ENCODE measurements at places on chromosomes 12 and 14. TPM values are rescaled to one million over a fixed set of nuclear protein-coding genes. Genes with fewer than 3 reads are reported as not detected.

PTHLH gene
- total RNA-seq = not detected

B4GALNT3 gene
- total RNA-seq = 0.61 TPM

FAM161B gene
- total RNA-seq = 2.7 TPM

INHBE gene
- total RNA-seq = not detected

KHNYN gene
- total RNA-seq = 41.4 TPM

GPR84 gene
- 2.3 TPM for total RNA-seq

CELA1 gene
- not detected for total RNA-seq

TMEM121 gene
- total RNA-seq = 2.1 TPM

NANOG gene
- total RNA-seq = 0.35 TPM

SPIC gene
- not detected for total RNA-seq

DNA sequence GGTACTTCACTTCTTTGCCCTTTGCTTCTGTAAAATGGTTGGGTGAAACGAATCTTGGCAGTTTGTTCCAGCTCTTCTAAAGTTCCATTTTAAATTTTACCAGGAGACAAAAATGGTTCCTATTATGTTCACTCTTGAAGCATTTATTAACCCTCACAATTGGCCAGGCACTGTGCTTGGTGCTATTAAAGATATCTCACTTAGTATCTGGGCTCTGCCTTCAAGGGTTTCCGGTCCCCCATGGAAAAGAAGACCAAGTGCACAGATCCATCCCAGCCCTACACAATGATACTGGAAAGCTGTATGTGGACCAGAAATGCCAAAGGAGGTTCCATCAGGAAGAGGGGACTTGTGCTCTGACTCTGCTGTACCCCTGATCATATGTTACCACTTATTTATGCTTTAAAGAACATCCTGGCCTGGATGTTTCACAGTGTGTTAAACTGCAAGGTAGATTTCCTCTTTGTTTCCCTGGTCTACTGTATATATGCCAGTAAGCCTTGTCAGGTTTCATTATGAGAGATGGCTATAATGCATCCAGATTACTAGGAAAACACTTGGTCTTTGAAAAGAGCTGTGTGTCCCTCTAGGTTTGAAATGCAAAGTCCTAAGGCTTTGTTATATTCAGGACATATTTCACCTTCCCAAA is 154.8 kb downstream of the PRKCH start:
- DNase-seq = no peak

GRCh38 chr14:36091096-36091495 is 85.4 kb downstream of the PTCSC3 start:
- no peak for DNase-seq

GRCh38 chr12:52029685-52030084 is 21.6 kb upstream of the NR4A1 start:
- DNase-seq = no peak

GRCh38 chr14:90803249-90803648 is 13.0 kb downstream of the TTC7B start:
- DNase-seq = no peak

DNA sequence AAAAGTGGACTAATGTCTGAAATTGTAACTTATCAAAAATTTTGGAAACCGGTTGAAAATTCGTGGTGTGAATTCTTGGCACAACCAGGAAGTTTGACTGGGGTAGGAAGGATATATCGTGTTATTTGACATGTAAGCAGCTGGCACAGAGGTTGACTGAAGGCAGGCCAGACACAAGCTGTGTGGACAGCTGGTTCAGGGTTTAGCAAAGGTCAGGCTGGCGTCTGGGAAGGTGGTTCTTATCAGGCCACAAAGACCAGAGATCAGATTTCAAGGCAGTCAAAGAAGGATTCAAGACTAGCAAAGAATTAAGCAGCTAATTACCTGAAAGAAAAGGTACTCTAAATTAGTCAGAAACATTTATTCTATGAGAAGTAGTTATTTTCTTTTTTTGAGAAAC is 450.2 kb upstream of the MDGA2 start:
- no peak for DNase-seq

GRCh38 chr12:122836027-122836921 is 1.0 kb downstream of the HIP1R start:
- DNase-seq = no peak

DNA sequence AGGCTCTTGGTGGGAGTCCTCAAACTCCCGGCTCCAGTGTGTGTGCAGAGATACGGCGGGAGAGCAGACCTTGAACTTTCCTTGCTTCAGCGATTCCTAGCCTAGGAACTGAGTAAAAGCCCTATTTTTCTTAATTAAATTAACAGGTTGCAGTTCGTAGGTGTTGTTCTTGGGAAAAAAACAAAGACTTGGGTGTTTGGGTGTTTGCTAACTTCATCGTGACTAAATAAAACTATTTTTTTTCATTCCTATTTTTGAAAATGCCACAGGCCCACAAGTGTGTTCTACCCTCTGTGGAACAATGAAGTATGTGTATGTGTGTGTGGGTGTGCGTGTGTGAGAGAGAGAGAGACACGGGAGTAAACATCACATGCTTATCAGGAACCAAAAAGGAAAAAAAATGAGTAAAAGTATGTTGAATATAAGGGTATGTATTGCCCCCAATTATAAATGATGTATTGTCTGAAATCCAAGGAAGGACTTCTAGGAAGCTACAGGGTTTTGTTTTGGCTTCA is 651 bp downstream of the TMEM117 start:
- DNase-seq = no peak

GRCh38 chr14:71362920-71363584 is 455.8 kb downstream of the PCNX1 start:
- DNase-seq = no peak

DNA sequence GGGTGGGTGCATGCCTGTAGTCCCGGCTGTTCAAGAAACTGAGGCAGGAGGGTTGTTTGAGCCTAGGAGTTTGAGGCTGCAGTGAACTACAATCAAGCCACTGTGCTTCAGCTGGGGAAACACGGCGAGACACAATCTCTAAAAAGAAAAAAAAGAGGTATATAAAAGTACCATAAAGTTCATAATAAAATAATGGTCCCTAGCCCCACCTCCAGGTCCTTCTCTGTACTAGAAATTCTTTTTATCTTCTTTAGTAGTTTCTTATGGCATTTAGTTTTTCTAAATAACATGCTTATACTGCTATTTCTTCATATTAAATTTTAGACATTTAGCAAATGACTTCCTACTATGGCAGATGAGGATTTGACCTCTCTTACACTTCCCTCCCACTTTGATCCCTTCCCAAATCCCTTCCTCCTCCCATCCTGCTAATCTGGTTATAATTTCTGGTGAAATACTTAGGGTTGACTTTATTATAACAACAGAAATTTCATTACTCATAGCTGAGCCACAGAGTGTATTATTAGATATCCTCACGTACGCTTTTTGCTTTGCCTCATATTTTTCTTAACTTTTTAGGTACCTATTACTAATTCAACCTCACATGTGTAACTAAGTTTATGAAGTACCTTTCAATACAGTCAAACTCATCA is 94.7 kb downstream of the SLC41A2 start:
- DNase-seq = no peak

DNA sequence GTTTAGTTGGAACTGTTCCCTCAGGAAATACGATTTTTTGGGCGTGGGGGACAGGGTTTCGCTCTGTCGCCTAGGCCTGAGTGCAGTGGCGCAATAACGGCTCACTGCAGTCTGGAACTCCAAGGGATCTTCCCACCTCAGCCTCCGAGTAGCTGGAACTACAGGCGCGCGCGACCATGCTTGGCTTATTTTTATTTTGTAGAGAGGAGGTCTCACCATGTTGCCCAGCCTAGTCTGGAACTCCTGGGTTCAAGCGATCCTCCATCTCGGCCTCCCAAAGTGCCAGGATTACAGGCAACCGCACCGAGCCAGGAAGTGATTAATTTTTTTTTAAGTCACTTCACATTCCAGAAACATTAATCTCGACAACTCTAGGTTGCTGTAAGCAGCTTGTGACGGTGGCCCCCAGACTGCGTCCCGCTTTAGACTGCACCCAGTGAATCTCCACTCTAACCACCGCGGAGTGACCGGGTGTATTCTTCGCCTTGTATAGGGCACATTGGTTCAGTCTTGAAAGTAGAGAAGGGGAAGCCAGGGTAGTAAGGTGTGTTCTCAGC is 830 bp upstream of the MIS18BP1 start:
- DNase-seq = no peak

- no peak for DNase-seq
Observed at GRCh38 chr12:4720637-4720995, 416 bp downstream of the GALNT8 start.

DNA sequence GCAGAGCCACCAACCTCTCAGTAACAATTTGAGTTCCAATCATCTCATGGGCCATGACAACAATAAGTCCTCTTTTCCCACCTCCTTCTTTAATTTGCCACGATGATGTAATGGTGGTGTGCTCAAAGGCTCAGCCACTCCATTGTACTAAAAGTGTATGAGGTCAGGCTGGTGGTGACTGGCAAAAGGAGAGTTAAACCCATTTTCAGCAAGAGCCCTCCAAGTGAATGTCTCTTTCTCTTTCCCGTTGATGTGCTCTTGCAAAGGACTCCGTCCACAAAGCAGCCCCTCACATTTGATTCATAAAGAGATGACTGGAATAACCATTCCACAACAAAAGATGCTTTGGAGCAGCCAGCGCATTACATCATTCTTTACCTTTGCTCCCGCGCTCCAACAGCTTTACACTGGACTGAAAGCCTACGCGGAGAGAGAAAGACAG is 41.6 kb downstream of the DUSP16 start:
- DNase-seq = no peak

GRCh38 chr12:14984766-14985285 is 12.0 kb downstream of the PDE6H start:
- DNase-seq = no peak

DNA sequence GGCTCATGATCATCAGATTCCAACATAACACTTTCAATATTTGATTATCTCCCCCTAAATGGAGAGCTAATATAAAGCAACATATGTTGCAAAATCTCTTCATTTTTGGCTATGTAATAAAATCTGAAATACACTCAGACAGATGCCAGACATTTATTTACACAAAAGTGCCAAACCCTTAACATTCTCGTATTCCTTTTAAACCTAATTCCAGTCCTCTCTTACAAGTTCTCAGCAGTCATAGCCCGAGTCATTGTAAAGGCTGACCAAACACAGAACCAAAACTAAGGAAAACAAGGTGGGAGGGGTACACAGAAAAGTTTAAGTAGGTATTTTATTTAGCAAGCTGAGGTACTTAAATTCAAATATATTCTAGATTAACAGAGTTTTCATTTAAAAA is 81.4 kb downstream of the LRP6 start:
- no peak for DNase-seq

GRCh38 chr14:24139272-24139934 is 2.0 kb downstream of the EMC9 start:
- no peak for DNase-seq

GRCh38 chr14:32200368-32201192 is 1.3 kb upstream of the RNU6-7 start:
- DNase-seq = no peak

DNA sequence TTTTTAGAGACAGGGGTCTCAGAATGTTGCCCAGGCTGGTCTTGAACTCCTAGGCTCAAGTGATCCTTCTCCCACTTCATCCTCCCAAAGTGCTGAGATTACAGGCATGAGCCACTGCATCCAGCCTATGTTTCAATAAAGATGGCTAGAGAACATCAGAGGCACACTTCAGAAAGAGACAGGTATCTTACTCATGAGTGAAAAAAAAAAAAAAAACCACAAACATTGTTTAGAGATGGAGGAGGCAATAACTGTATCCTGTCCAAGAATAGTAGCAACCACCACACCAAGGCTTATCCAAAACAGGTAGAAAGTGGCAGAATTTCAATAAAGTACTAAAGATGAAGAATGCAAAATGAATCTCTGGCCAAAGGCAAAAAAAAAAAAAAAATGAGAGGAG is 30.3 kb downstream of the EEA1 start:
- no peak for DNase-seq

DNA sequence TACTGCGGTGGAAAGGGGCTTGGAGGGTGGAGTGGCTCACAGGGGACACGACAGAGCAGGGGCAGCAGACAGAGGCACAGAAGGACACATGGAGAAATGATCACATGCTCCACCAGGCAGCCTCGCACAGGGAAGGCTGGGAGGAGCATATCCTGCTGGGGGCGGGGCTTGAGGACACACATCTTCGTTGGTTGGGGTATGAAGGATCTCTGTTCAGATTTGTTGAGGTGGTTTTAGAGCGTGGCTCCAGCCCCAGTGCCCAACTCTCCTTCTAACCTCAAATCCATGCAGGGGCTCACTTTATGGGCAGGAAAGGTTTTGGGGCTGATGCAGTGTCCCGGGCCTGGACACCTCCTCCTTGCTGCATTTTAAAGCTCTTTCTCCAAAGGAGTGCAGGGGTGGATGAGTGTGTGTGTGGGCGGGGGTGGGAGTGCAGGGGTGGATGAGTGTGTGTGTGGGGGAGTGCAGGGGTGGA is 733 bp upstream of the P3H3 start:
- no peak for DNase-seq

DNA sequence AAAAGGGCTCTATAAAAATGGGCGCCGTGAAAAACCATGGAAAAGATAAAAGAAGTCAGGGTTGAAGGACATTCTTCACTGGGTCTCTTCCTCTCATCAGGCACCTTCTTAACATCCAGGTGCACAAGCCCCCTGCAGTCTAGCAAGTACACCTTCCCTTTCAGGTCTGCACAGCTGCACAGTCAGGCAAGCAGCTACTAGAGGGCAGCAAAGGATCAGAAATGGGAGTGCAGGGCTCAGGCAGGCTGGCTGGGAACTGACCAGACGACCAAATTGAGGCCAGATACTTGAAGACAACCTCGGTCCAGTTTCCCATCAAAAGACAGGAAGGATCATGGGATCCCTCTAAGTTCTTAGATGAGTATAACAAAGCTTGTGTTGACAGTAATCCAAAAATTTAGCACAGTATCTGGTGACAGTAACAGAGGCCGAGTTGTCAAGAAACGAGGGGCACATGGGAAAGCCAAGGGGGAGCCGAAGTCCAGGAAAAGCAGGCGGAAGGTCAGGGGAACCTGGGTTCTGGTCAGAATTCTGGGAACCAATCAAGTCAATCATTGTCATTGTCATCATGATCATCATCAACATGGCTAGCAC is 10.1 kb upstream of the GRIP1 start:
- DNase-seq = no peak

DNA sequence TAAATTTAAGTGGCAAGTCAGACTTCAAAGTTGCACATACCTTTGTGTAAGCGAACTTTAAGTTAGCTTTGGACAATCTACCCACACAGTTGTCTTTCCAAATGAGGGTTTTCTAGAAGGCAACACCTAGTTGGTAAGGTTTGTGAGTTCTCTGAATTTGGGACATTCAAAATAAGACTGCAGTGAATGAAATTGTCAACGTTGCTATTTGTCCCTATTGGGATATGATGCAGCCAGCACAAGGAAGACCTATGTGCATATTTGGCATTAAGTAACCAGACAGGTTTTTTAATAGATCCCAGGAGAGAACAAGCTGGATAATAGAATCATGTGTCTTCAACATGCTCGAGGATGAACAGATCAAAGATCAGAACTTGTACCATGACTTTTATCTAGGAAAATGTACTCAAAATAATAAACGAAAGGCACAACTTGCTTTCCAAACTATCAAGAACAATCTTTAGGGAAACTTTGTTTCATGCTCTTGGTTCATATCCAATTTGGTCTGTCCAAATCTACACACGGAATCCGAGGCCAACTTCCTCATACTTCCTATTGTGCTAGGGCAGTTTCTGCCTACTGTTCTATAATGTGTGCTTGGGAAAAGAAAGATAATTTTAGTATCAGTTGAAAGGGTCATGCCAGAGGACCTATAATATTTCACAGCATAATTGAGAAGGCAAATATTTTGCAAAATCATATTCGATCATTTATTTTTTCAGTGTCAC is 284.2 kb upstream of the SOX5 start:
- no peak for DNase-seq

- DNase-seq = no peak
Observed at GRCh38 chr14:52077256-52077979, 8.6 kb upstream of the NID2 start.

Data from mesenteric fat pad (tissue), 1 donor.